Smooth muscle cell of bladder (primary cell): ENCODE measurements at places on chromosomes 2 and 18. TPM values are rescaled to one million over a fixed set of nuclear protein-coding genes. Genes with fewer than 3 reads are reported as not detected.

The ACKR3 gene
- 23.9 and 44.9 TPM in 2 replicates for total RNA-seq

The BOLL gene
- total RNA-seq, result not detected in 2 replicates

The GALNT5 gene
- 26.9 and 28.8 TPM in 2 replicates for total RNA-seq

The G6PC2 gene
- not detected in 2 replicates for total RNA-seq

The ACOXL gene
- not detected in 2 replicates for total RNA-seq

The CIDEA gene
- 0.09 TPM in 1 of 2 replicates, not detected in the other for total RNA-seq

The REG3A gene
- not detected in 2 replicates for total RNA-seq

The ATP5F1A gene
- total RNA-seq, result 569 and 765 TPM in 2 replicates

The TWSG1 gene
- 298 and 496 TPM in 2 replicates for total RNA-seq

The ASAP2 gene
- total RNA-seq, result 15.1 and 16.9 TPM in 2 replicates

The METTL5 gene
- total RNA-seq, result 33.8 and 36.2 TPM in 2 replicates

The EVA1A gene
- 13.2 and 13.4 TPM in 2 replicates for total RNA-seq

The CERKL gene
- under 0.01 TPM in 1 of 2 replicates, not detected in the other for total RNA-seq

The NOP58 gene
- total RNA-seq, result 34.4 and 41.9 TPM in 2 replicates

The SERPINB11 gene
- not detected in 2 replicates for total RNA-seq

The NOTO gene
- not detected in 2 replicates for total RNA-seq

The DNAJC5G gene
- not detected in 2 replicates for total RNA-seq

The UBXN4 gene
- total RNA-seq, result 63.0 and 67.2 TPM in 2 replicates

The EDAR gene
- total RNA-seq, result not detected in 2 replicates

The COBLL1 gene
- total RNA-seq, result 4.4 and 8.0 TPM in 2 replicates

The C2orf66 gene
- not detected in 2 replicates for total RNA-seq

The AFF3 gene
- total RNA-seq, result 0.28 and 0.71 TPM in 2 replicates

The LRP2 gene
- total RNA-seq, result not detected in 2 replicates

The SNORC gene
- total RNA-seq, result 0.57 and 0.92 TPM in 2 replicates

The CRIM1 gene
- 192 and 218 TPM in 2 replicates for total RNA-seq

The SLC40A1 gene
- 28.0 and 103 TPM in 2 replicates for total RNA-seq

The IL37 gene
- total RNA-seq, result not detected in 2 replicates

The NGEF gene
- 0.74 and 1.1 TPM in 2 replicates for total RNA-seq

The PTPN4 gene
- 25.0 and 27.6 TPM in 2 replicates for total RNA-seq

The CNDP1 gene
- total RNA-seq, result not detected in 2 replicates
